Activated CD4-positive, alpha-beta memory T cell treated with anti-CD3 and anti-CD28 coated beads, Interleukin-2, amount 10 ng/mL, durations not matched to agents 7 days and 5 days (primary cell): ENCODE measurements at places on chromosomes 3 and 15.

DNA sequence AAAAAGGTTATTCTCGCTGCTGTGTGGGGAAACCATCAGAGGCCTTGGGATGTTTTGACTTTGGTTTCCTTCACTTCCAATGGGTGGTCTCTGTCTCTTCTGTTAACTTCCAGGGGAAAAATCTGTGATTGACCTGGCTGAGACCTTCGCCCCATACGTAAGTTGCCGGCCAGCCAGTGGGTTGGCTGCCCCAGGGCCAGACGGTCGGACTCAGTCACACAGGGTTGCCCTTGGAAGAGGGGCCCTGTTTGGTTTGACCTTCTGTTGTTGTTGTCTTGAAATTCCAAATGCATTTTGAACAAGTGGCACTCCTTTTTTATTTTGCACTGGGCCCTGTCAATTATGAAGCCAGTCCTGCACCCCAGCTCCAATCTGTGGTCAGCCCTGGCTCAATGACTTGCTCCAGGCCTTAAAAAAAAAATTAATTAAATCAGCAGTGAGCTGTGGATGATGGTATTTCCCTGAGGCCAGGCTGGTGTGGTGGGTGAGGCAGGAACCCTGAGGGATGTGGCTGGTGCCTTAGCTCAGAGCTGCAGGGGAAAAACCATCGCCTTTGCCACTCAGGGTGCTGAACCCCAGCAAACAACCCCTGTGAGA lies 4.5 kb downstream of the FAM107A start:
- DNase-seq, result no peak

- no peak for DNase-seq
Measured at GRCh38 chr3:60812502-60812901, 438.8 kb downstream of the FHIT start.

DNA sequence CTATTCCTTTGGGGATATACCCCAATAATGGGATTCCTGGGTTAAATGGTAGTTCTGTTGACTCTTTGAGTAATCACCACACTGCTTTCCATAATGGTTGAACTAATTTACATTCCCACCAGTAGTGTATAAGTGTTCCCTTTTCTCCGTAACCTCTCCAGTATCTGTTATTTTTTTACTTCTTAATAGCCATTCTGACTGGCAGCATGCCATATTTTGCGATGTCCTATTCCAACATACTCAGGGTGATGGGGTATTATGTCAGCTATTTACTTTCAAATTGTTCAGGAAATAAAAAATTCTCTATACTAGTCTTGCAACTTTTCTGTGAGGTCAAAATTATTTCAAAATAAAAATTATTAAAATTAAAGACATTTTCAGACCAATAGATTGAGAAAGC lies 9.1 kb upstream of the PARP14 start:
- DNase-seq, result no peak

DNA sequence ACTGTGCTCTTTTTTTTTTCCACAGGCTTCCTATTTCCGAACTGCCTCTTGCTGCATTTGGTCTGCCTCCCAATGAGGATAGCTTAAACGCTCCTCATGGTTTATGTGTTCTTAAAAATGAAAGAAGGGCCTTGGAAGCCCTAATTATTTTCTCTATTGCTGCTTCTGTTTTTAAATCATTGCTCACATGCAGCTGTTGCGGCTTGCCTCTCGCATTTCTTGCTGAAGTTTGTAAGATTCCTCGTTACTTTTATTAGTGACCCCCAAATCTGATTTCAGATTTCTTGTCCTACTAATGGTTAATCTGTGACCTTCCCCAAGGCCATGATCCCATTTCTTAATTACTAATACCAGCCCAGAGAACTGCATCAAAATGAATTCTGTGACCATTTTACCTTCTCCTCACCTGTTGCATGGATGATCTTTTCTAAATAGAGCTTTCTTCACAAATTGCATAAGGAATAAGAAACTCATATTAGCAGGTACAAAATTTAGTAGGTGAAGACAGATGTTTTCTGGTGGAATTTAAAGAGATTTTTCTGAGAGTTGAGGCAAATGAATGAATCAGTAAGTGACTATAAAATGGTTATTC lies 1.8 kb downstream of the UBE2E1 start:
- no peak for DNase-seq

GRCh38 chr3:52052831-52053306 lies 3.5 kb downstream of the DUSP7 start:
- DNase-seq, result peak; percentile 69

- no peak for DNase-seq
Measured at GRCh38 chr3:155465664-155466063, 172.2 kb upstream of the STRIT1 start.

DNA sequence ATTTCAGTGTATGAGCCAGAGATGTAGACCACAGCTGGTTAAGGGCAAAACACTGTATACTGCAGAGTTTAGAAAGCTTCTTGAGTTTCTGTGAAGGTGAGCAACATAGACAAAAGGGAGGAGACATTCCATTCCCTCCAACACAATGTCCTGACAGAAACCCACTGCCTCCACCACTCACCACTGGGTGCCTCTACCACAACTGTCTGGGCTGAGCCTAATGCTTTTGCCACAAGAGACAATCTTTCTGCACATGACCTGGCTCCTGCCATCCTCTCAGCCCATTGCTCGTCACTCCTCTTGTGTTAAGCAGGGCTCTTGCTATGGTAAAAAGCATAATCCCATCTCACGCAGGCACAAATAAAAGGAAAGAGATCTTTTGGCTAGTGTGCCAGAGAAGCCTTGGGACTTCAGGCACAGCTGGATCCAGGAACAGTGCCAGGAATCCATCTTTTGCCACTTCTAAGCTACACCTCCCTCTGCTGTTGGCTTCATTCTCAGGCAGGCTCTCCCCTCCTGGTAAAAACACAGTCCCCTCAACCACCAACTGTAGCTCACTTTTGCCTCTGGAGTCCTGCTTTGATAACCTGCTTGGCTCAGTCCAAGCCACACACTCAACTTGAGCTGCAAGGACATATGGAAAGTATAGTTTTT lies 140.6 kb upstream of the PRR20G start:
- no peak for DNase-seq

DNA sequence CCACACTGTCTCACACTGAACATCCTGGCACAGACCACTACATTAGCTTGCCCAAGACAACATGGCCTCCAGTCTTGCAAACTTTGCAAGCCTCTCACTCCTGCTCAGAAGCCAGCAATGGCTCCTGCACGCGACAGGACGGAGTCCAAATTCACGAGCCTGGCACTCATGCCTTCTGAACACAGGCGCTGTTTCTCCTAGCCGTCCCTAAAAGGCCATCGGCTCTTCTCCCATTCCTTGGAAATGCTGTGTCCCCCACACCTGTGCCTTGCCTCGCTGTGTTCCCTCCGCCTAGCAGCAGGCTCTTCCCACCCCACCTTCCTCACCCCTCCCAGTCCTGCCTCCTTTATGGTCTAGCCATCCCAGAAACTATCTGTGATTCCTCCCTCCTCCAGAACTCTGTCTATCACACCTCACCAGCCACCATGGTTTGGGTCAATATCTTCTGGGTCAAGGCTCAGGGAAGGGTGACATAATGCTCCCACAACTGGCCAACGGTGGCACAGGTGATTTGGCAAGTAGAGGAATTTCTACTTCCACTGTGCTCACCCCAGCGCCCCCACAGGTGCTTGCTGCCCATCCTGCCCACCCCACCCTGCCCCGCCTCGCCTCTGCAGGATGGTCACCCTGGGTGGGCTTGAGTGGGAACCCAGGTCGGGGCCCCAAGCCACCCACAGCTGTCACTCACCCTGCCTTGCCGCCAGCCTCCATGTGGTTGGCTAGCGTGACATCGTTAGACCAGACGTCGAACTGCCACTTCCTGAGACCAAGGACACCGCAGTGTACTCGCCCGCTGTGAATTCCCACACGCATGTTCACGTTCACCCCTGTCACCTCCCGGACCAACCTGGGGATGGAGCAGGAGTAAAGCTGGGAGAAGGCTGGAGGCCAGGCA lies 120.7 kb downstream of the ADCY5 start:
- no peak for DNase-seq

- no peak for DNase-seq
Measured at GRCh38 chr3:112647122-112647521, 6.2 kb upstream of the CCDC80 start.

DNA sequence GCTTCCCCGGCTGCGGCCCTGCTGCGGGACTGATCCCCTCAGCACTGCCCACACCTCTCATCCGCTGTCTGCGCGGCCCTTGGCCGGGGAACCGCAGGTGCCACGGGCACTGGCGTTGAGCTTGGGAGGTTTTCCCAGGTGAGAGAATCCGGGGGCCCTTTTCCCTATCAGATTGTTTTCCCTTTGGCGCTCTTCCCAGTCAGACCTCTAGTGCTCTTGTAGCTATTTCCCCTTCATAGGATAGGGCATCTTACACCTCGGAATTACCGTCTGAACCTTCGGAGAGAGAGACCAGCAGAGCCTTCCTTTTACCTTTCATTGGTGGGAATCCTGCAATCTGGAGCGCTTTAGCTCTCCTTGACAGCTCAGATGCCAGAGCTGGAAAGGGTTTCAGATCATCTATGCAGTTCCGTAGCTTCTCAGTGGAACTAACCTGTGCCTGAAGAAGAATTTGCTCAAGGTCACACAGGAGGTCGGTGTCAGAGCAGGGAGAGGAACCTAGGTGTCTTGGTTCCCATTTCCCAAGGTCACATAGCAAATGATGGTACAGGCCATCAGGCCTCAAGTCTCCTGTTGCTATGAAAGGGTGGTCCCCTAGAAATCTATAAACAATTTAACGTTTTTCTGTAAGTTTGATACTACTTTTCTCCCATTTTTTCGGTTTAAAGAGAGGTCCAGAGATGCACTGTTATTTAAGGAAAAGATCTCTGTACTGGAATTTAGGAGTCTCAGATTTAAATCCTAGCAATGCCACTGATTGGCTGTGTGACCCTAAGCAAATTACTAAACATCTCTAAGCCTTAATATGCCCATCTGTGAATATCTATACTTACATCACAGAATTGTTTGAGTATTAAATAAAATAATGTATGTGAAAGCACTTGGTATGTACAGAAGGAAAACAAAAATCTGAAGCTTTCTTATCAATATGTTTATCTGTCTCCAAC lies 916 bp downstream of the IDH3A start:
- no peak for DNase-seq

DNA sequence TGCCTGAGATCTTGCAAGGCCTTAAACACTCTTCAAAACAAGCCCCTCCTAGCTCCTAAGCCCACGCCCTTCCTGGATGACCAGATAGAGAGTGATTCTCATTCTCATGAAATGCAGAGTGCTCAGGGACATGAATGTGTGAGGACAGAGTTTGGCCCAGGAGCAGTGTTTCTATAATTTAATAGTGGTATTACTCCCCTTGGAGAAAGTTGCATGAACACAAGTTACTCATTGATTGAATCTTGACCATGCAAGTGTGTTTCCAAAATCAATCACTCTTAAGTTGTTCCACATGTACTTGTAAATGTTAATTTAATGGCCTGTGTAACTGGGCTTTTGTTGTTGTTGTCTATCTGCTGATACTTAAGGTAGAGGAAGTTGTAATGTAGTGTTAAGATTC lies 181.6 kb downstream of the ADAMTSL3 start:
- no peak for DNase-seq

- no peak for DNase-seq
Measured at GRCh38 chr3:157261000-157261399, 101.1 kb upstream of the CCNL1 start.

DNA sequence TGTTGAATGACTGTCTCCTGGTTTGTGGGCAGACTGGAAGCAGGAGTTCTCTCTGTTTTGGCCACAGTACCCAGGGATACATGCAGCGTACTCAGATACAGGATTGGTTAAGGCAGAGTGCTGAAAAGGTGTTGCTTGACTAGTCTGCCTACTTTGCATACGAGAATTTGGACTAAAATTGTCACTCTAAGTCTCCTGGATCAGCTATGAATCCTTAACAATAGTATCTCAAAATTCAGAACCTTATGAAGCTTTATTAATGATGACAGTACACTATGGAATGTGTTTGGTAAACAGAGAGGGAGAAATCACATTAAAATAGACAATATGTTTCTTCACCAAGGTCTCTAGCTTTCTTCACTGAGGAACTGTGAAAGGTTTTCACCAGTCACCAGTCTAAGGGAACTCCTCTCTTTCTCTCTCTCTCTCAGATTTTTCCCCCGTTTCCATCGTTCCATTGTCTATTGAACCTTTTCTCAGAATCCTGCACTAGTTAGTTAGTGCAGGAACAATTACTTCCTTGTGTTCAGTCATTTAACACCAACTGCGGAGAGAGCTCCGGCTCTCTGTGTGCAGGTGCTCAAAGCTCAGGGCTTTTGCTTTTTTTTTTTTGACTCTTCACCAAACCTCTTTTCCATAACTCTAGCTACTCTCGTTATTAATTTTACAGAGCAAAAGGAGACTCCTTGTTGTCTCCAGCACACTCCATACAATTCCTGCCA lies 85.9 kb upstream of the FNDC3B start:
- no peak for DNase-seq

- peak; percentile 18 for DNase-seq
Measured at GRCh38 chr3:28916713-28917499, 364.0 kb upstream of the RBMS3 start.

- no peak for DNase-seq
Measured at GRCh38 chr3:133361435-133361834, 38.4 kb upstream of the BFSP2 start.

DNA sequence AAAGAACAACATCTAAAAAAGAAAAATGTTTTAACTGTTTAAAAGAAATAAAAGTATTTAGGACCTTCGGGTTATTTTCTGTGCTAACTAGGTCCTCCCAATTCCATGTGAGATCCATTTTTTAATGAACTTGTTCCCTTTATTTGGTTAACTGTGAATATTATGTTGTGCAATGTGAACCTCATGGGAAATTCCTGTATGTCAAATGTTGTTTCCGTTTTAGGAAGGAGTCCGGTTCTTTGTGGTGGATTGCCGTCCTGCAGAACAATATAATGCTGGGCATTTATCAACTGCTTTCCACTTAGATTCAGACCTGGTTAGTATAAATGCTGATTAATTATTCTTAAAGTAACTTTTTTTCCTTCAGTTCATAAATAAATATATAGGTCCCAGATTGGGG lies 35.5 kb upstream of the NIT2 start:
- DNase-seq, result no peak

DNA sequence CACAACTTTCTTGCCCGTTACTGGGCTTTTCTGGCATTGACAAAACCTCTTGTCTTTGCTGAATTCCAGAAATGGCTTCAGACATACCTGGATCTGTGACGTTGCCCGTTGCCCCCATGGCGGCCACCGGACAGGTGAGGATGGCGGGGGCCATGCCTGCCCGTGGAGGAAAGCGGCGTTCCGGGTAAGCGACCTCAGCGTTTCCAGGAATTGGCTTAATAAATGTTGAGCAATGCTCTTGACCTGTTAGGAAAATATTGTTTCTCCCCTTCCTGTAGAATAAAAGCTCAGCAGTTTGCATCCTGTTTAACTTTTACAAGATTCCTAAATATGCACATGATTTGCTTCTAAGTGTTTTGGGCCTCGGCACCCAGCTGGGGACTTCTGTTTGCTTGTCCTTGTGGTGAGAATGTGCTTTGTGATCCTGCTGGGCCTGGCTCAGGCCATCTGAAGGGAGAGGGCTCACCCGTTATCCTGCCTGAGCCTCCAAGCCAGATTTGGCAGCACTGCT lies 46.7 kb downstream of the ARNT2 start:
- no peak for DNase-seq

GRCh38 chr3:183870563-183870962 lies 14.1 kb downstream of the PARL start:
- DNase-seq, result no peak
